ENCODE measurements at places on chromosomes 13 and 19.

DNA sequence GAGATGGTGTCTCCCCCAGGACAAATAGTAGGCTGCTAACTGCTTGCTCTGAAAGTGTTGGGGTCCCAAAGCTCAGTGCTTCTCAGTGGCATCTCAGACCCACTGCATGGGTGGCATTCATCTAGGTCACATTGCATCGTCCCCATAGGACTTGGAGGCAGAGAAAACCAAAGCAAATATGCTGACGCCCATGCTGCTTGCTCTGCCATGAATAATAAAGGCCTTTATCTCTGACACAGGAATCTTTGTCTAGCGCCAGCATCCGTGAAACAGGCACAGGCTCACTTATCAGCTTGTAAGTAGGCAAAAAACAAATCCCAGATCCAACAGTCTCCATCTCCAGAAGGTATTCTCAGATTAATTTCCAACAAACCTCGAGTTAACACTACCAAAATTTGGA is 18.9 kb upstream of the IPO5 start:
- DNase-seq, result no peak

DNA sequence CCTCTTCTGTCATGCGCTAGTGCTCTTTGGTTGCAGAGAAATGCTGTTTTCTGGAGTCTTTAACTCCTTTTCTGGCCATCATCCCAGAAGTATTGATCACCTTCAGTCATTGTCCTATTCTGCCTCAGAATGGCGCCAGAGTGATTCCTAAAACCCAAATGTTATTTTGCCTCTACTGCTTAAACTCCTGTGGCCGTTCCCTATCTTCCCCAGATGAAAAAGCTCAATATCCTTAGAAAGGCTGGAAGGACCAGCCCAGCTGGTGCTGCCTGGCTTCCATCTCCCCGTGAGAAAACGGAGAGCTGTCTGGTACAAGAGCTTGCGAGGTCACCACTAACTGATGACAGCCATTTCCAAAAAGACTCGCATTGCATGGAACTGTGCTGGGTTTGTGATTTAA is 179.1 kb downstream of the RBM26 start:
- no peak for DNase-seq

DNA sequence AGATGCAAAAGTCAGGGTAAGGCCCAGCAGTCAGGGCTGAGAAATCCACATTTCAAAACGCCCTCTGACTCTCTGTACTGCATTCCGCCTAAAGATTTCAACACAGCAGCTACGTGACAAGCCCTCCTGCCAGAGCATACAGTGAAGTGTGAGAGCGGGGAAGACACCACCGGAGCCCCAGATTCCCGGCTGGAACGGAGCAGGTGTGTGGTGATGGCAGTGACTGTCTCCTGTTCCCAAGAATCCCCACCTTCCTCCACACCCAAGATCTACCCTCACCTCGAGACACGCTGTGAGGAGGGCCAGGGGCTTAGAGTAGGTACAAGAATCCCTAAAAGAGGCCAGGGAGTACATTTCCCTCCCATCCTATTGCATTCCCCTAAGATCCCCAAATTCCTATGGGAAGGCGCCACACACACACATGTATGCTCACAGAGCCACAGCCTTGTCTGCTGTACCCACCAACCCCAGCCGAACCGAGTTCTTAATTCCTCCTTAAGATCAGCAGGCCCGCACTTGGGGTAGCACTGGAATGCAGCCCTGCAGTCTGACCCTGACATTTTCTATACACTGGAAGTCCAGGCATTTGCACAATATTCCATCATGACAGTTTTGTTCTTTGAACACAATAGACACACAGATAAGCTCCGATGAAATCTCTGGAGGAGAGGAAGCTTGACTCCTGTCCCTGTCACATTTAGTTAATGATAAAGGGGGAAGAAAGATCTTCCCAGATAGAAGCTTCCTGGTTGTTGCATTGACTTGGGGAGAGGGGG is 102.9 kb downstream of the FOXO1 start:
- no peak for DNase-seq

DNA sequence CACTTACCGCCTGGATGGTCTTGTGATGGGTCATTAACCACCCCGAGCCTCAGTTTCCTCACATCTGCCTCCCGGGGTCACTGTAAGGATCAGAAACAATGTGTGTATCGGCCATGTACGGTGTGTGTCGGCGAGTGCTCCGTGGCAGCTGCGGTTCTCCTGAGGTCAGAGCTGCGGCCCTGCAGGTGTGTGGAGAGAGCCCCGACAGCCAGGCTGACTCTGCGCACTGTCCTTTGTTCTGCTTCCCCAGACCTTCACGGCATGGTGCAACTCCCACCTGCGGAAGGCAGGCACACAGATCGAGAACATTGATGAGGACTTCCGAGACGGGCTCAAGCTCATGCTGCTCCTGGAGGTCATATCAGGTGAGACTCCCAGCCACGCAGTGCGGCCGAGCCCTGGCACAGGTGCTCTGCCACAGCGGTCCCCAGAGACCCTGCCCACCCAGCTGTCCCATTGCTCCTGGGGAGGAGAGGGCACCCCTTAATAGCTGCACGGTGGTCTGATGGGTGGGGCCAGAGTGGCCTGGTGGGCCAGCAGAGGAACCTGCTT is 43.8 kb downstream of the CAPN12 start:
- DNase-seq, result no peak

DNA sequence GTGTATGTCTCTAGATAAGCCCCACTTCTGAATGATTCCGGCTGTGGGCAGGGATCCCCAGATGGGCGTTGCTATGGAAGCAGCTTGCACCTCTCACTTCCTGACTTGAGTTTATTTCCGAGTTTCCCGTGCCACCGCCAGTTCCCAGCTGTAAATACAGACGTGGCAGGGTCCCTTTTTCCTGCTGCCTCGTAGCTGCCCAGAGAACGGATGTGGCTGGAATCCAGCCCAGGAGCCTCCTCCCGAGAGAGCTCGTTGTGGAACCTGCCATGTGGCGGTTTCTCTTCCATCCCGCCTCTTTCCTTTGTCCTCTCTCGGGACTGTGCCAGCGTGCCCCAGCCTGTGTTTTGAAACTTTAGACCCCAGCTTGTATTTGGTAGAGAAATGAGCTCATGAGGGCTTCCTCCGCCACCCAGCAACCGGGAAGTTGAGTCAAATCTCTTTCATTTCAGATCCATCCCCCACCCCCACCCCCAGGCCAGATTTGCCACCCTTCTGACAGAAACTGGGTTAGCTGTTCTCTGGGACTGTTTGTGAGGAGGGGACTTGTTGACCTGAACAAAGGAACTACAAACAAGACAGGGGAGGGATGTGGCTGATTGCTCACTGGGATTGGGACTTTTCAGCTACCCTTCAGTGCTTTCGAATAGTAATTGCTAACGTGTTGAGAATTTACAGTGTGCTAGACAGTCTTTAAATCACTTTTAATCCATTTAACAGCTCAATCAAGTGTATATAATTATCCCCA is 96.6 kb downstream of the SIPA1L3 start:
- DNase-seq, result no peak

GRCh38 chr19:2385053-2385721 is 25.1 kb downstream of the TMPRSS9 start:
- DNase-seq, result no peak

GRCh38 chr19:11005521-11005920 is 44.7 kb downstream of the SMARCA4 start:
- DNase-seq, result no peak

- no peak for DNase-seq
Observed at GRCh38 chr13:98927951-98928927, 49.6 kb downstream of the DOCK9 start.

GRCh38 chr13:37143911-37144310 is 38.4 kb upstream of the CSNK1A1L start:
- no peak for DNase-seq

Measured in activated CD4-positive, alpha-beta T cell treated with anti-CD3 and anti-CD28 coated beads for 4 hours (primary cell).